Type B pancreatic cell (in vitro differentiated cells): ENCODE measurements at places on chromosomes 1 and 21.

GRCh38 chr1:89525169-89525855 lies 683 bp downstream of the LRRC8B start:
- DNase-seq: peak; percentile 69

GRCh38 chr1:43545695-43546387 lies 15.2 kb downstream of the PTPRF start:
- DNase-seq: peak; percentile 84

GRCh38 chr1:246786606-246787238 lies 62.5 kb downstream of the SCCPDH start:
- DNase-seq: no peak

GRCh38 chr1:180793451-180793850 lies 119.2 kb upstream of the KIAA1614 start:
- DNase-seq: no peak

DNA sequence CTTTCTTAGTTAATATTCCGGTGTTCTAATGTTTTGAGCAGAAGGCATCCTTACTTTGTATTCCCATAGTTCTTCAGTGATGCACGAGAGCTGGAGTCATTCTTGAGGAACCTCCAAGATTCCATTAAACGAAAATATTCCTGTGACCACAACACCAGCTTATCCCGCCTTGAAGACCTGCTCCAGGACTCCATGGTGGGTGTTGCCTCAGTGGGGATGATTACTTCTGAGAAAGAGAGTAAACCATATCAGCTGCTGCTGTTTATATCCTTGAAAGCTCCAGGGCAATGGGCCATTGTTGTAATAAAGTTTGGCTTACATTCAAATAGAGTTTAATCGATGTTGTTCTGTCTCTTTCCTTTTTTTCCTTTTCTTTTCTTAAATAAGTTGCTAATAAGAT lies 93.1 kb downstream of the MACF1 start:
- DNase-seq: no peak

GRCh38 chr1:114034567-114035303 lies 55.5 kb downstream of the OLFML3 start:
- DNase-seq: no peak

DNA sequence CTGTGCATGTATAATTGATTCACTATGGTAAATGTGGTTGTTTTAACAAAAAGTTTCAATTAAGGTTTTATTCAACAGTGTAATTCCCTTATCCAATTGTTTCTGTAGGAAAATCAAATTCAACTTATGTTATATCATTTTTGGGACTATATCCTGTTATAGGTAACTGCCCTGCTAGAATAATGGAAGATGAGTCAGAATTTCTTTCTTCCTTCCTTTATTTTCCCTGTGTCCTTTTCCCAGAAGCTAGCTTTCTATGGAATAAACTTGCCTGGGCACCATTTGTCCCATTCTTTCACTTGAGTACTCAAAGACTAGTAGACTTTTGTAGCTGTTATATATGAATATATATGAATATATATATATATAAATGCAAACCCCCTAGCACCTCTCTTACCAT lies 301.3 kb downstream of the TM2D1 start:
- no peak for DNase-seq
